ENCODE measurements at places on chromosomes 4 and X.

GRCh38 chr4:13543032-13543838 lies 1.1 kb downstream of the NKX3-2 start:
- DNase-seq: no peak

GRCh38 chrX:131762802-131763234 lies 218.9 kb downstream of the OR13H1 start:
- DNase-seq: no peak

DNA sequence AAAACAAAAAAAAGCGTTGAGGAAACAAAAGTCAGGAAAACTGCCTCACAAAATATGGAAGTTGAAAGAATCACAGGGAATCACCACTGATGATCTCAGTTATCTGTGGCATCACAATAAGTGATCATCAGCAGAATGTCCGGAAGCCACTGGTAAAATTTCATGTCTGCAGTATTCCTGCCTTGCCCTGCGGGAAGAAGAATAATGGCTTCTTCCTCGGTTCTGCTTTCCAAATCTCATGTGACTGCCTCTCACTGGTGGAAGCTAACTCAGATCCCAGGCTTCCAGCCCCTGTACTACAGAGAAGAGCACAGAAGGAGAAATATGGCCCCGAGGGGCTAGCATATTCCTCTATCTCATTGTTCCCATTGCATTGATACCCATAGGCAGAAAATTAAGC lies 12.7 kb upstream of the ZNF330 start:
- no peak for DNase-seq

DNA sequence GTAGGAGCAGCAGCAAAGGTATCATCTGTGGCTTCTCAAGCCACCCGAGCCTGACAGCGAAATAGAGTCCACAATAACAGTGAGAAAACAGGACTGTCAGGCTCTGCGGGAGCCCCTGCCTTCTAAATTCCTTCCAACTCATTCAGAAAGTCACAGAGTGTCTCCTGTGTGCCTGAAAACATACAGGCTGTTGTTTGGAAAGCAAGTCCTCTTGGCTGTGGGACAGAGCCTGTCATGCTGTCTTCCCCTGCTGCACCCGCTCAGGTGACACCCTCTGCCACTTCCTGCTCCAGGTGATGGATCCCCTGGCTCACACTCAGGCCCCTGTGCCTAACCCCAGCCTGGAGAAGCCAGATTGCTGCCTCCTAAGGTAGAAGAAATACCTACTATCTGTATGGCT lies 152.3 kb downstream of the RAB28 start:
- no peak for DNase-seq

GRCh38 chr4:183106839-183107238 lies 7.8 kb downstream of the WWC2 start:
- DNase-seq: no peak

DNA sequence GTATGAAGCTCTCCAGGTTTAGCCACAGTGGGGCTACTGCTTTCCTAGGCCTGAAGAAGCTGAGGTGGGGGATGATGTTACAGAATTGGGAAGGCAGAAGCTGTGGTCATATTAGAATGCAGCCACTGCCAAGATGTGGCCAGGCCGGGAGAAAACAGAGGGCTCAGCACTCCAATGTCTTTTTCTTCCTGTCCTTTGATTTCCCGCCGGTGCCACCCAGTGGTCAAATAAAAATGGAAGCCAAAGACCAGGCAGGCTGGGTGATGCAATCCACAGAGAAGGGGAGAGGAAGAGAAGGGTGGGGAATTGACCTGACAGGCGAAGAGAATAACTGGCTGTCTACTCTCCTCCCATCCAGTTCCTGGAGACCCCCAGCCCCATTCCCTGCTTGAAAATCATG lies 94.9 kb upstream of the SHISA3 start:
- no peak for DNase-seq

Measured in stimulated activated CD4-positive, alpha-beta T cell treated with anti-CD3 and anti-CD28 coated beads, Interleukin-1b, Interleukin-23, amount 100 ng/mL, for 1 hour (primary cell).